ENCODE measurements at places on chromosomes 3 and 15. TPM values are rescaled to one million over a fixed set of nuclear protein-coding genes. Genes with fewer than 3 reads are reported as not detected.

DNA sequence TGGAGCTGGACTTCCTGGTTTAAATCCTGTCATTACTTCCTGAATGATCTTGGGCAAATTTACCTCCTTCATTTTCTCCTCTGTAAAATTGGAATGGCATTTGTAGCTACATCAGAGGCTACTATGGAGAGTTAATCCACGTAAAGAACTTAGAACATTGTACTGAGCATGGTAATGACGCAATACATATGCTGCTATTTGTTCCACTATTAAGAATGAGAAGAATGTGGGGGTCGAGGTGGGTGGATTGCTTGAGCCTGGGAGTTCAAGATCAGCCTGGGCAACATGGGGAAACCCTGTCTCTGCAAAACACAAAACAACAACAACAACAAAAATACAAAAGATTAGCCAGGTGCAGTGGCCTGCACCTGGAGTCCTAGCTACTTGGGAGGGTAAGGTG is 250.6 kb downstream of the RYR3 start:
- H3K27ac ChIP-seq: no peak overlapping the region
- no peak overlapping the region for H3K4me3 ChIP-seq
- H3K27me3 ChIP-seq: no peaks in the 10 kb centered on the region
- no peaks in the 10 kb centered on the region for H3K4me1 ChIP-seq

Gene CCR3
- total RNA-seq: not detected

DNA sequence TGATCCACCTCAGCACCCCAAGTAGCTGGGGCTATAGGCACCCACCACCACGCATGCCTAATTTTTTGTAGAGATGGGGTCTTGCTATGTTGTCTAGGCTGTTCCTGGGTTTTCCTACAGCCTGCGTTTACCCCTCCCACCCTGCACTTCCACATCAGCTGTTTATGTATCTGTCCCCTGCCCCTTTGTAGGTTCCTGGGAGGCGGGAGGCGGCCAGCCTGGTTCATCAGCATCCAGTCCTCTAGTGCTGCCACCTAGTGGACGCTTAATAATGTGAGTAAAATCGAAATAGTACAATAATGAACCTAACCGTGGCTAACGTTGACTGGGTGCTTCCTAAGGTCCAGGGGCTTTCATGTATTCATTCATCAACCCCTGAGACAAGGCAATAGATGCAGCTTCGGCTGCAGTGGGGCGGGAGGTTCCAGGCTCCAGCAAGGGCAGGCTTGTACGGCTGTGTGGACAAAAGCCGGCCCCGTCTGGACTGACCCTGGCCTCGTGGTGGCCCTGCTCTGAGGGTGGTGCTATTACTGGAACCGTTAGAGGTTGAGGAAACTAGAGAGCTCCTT is 1.2 kb upstream of the LCTL start:
- H3K27ac ChIP-seq: no peak overlapping the region
- no peaks in the 10 kb centered on the region for H3K36me3 ChIP-seq
- H3K27me3 ChIP-seq: no peaks in the 10 kb centered on the region
- H3K4me1 ChIP-seq: no peaks in the 10 kb centered on the region
- no peak for DNase-seq

- H3K4me3 ChIP-seq: no peak overlapping the region
- no peaks in the 10 kb centered on the region for H3K36me3 ChIP-seq
- DNase-seq: no peak
- peaks cover 9% of the 10 kb centered on the region for H3K4me1 ChIP-seq
- H3K27me3 ChIP-seq: no peaks in the 10 kb centered on the region
Measured at GRCh38 chr15:41801850-41802455, 25.9 kb upstream of the JMJD7 start.

Gene MYEF2
- total RNA-seq: 3.0 TPM

- no peaks in the 10 kb centered on the region for H3K27me3 ChIP-seq
- no peak overlapping the region for H3K27ac ChIP-seq
- no peak for DNase-seq
- H3K36me3 ChIP-seq: no peaks in the 10 kb centered on the region
- no peak overlapping the region for H3K4me3 ChIP-seq
- no peaks in the 10 kb centered on the region for H3K4me1 ChIP-seq
Measured at GRCh38 chr3:22453906-22454535, 703.0 kb upstream of the ZNF385D start.

DNA sequence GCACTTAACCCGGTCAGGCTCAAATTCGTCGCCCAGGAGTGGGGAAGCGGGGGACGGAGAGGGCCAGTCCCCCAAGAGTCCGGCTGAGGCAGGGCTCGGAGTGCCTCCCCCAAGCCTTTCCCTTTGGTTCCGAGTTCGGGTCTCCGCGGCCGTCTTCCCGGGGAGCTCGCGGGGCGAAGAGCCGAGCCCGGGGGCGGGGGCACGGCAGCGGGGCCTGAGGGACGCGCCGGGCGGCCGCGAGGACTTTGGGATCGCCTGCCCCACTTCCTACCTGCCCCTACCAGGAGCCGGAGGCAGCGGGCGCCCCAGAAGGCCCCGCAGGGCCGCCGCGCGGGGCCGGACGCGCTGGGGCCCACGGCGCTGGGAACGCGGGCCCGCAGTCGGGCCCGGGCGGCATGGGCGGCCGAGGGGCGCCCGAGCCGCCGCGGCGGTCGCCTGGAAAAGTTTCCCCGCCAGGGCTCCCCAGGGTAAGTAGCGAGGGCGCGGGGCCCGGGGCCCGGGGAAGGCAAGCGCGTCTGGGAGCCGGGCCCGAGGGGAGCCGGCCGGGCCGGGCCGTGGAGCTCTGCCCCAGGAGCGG is 2.8 kb downstream of the FURIN start:
- H3K4me1 ChIP-seq: peaks cover 42% of the 10 kb centered on the region
- H3K27me3 ChIP-seq: no peaks in the 10 kb centered on the region
- H3K4me3 ChIP-seq: peak overlapping the region; percentile 97
- H3K27ac ChIP-seq: peak overlapping the region; percentile 98

GRCh38 chr15:66226736-66227135 is 26.8 kb downstream of the MEGF11 start:
- no peak overlapping the region for H3K27ac ChIP-seq
- no peaks in the 10 kb centered on the region for H3K36me3 ChIP-seq
- no peak for DNase-seq
- no peaks in the 10 kb centered on the region for H3K4me1 ChIP-seq
- H3K4me3 ChIP-seq: no peak overlapping the region

Gene ROPN1B
- total RNA-seq: 1.3 TPM

- no peaks in the 10 kb centered on the region for H3K36me3 ChIP-seq
- H3K4me3 ChIP-seq: peak overlapping the region; percentile 69
- H3K4me1 ChIP-seq: peaks cover 65% of the 10 kb centered on the region
- H3K27ac ChIP-seq: peak overlapping the region; percentile 98
Measured at GRCh38 chr3:39149498-39150147, 3.8 kb downstream of the CSRNP1 start.

- no peaks in the 10 kb centered on the region for H3K27me3 ChIP-seq
- no peak for DNase-seq
- no peak overlapping the region for H3K4me3 ChIP-seq
- H3K36me3 ChIP-seq: no peaks in the 10 kb centered on the region
- H3K4me1 ChIP-seq: no peaks in the 10 kb centered on the region
Measured at GRCh38 chr15:27589260-27589659, 509.9 kb downstream of the OCA2 start.

DNA sequence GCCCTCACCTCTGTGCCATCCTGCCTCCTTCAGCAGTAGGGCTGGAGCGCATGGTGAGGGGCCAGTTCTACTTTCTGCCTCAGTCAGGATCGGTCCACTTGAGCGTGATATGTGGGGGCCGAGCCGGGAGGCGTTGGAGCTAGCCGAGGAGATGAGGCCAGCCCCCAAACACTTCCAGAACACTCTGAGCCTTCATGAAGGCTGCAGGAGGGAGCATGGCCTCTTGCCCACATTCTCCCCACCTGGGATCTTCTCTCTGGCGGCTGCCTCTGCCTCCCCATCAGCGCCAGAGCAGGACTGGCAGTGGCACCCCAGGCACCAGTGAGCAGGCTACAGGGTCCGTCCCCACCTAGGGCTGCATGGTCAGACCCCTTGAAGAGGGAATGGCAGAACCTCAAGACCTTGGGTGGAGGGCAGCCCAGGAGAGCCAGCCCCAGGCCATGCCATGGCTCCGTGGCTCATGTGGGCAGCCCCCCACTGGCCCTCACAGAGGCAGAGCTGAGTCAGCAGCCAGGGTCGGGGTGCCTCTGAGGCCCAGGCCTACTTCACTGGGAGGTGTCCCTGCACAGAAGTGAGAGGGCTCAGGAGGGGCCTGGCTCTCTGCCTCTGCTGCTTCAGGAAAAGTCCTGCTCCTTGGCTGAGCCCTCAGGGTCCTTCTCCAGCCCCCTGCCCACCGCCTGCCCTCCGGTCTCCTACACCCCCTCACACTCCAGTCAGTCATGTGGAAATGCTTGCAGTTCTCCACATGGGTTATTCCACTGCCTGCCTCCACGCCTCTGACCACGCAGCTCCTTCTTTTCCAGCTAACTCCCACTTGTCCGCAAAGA is 28.1 kb upstream of the CYP11A1 start:
- no peaks in the 10 kb centered on the region for H3K36me3 ChIP-seq
- no peak overlapping the region for H3K4me3 ChIP-seq
- H3K4me1 ChIP-seq: no peaks in the 10 kb centered on the region

Gene ZNF662
- 0.19 TPM for total RNA-seq

Gene SCAP
- 48.1 TPM for total RNA-seq

- no peak overlapping the region for H3K4me3 ChIP-seq
- H3K36me3 ChIP-seq: no peaks in the 10 kb centered on the region
- H3K27ac ChIP-seq: no peak overlapping the region
- H3K4me1 ChIP-seq: no peaks in the 10 kb centered on the region
- H3K27me3 ChIP-seq: no peaks in the 10 kb centered on the region
- no peak for DNase-seq
Measured at GRCh38 chr3:18062657-18063025, 320.2 kb upstream of the TBC1D5 start.

Gene CIB1
- 43.4 TPM for total RNA-seq

- H3K36me3 ChIP-seq: no peaks in the 10 kb centered on the region
- no peak overlapping the region for H3K4me3 ChIP-seq
- no peak for DNase-seq
- peaks cover 12% of the 10 kb centered on the region for H3K4me1 ChIP-seq
Measured at GRCh38 chr15:33380406-33380805, 69.6 kb downstream of the RYR3 start.

- DNase-seq: no peak
- H3K36me3 ChIP-seq: no peaks in the 10 kb centered on the region
- no peak overlapping the region for H3K4me3 ChIP-seq
Measured at GRCh38 chr15:50883903-50884302, 24.6 kb upstream of the AP4E1 start.

DNA sequence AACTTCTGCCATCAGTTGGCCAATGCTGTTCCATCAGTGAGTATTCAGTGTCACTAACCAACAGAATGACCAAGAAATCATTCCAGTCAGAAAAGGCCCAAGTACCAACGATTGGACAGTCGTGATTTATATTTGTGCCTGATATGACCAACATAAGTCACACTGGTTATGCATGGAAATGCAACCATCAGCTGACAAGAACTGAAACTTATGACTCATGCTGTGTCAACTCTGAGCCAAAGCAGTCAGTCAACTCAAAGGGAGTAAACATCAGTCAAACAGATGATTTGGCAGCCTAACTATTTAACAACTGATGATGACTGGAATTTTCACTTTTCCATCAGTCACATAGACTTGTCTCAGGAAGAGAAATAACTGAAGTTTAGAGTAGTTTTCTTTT is 142.4 kb downstream of the ANXA2 start:
- H3K36me3 ChIP-seq: no peaks in the 10 kb centered on the region
- H3K27me3 ChIP-seq: no peaks in the 10 kb centered on the region
- no peak overlapping the region for H3K4me3 ChIP-seq
- DNase-seq: no peak

GRCh38 chr3:110806924-110807323 is 264.7 kb upstream of the NECTIN3 start:
- DNase-seq: no peak
- H3K4me1 ChIP-seq: no peaks in the 10 kb centered on the region
- H3K27me3 ChIP-seq: no peaks in the 10 kb centered on the region
- no peak overlapping the region for H3K4me3 ChIP-seq
- H3K27ac ChIP-seq: no peak overlapping the region

- H3K36me3 ChIP-seq: no peaks in the 10 kb centered on the region
- H3K27ac ChIP-seq: no peak overlapping the region
- no peaks in the 10 kb centered on the region for H3K27me3 ChIP-seq
- peaks cover 7% of the 10 kb centered on the region for H3K4me1 ChIP-seq
- H3K4me3 ChIP-seq: no peak overlapping the region
Measured at GRCh38 chr15:89780601-89781000, 4.5 kb downstream of the MESP2 start.

Data from gastrocnemius medialis (tissue), 4 donors.